ENCODE measurements at places on chromosomes 1 and 21.

GRCh38 chr1:34771573-34772371 is 9.2 kb upstream of the GJB3 start:
- no peak for DNase-seq

- DNase-seq = peak; percentile 74
These were observed 24.8 kb downstream of the ADGRB2 start for GRCh38 chr1:31739346-31739745.

- DNase-seq = no peak
These were observed 43.7 kb downstream of the PRDX6 start for GRCh38 chr1:173520799-173521198.

GRCh38 chr21:35582731-35583130 is 477.6 kb downstream of the SETD4 start:
- no peak for DNase-seq

DNA sequence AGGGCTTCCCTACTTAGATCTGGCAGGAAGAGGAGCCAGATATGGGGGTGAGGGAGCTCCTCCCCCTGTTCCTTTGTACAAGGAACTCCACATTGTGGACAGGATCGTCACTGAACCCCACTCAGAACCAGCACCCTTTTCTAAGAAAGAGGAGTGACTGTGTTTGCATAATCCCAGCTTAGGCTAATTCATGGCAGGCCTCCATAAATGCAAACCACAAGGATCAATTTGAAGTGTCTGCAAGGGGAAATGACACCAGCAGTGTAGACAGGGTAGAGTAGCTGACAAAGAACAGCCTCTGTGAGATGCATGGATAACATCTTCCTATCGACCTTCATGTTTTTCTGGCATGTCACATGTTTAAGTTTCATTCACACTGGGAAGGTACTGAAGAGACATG is 11.7 kb downstream of the MX1 start:
- DNase-seq = no peak

DNA sequence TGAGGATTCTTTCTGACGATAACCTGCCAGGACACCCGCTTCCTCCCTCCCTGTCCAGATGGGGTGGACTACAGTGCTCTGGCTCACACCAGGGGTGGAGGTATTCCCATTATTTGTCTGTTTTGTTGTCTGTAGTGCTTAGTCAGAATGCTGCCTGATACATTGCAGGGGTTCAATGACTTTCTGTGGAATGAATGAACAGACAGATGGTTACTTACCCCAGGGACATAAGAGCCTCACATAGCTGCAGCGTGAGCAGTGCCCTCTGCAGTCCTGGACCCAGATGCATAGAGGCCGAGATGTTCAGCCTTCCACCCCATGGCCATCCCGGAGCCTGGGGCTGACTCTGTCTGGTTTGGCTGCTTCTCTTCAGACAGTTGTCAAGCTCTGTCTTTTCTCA is 13.0 kb upstream of the F3 start:
- no peak for DNase-seq

DNA sequence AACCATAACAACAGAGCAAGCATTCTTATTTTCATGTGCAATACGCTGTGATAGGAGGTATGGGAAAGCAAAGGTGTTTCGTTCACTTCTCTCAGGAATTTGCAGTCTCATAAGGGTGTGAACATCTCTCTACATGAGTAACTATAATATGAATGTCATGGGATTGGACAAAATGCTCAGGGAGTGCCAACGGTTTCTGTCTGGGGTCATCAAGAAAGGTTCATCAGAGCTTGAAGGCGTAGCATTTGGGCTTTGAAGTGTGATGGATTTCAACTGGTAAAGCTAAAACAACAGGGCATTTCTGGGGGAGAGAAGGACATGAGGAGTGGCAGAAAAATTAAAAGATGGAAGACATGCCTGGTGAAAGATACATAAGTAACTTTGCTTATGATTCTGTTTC is 32.4 kb downstream of the GREM2 start:
- no peak for DNase-seq

- no peak for DNase-seq
These were observed 144.0 kb upstream of the ZRANB2 start for GRCh38 chr1:71224741-71225377.

DNA sequence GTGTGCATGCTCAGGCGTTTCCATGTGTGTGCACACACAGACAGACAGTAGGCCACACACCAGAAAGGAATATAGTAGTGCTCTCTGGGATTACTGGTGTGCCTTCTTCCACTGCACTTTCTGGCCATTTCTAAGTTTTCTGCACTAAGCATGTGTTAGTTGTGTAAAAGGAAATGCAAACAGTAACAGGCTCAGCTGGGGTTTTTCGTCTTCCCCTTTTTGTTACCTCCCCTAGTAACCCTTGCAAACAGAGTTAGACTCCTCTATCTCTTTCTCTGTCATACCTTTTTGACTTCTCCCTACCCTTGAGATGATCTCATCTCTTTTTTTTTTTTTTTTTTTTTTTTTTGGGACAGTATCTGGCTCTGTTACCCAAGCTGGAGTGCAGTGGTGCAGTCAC is 196.3 kb downstream of the SDCCAG8 start:
- DNase-seq = no peak

GRCh38 chr1:98468111-98468717 is 193.3 kb upstream of the SNX7 start:
- DNase-seq = no peak

- no peak for DNase-seq
These were observed 489.7 kb upstream of the RGS18 start for GRCh38 chr1:191668525-191668924.

DNA sequence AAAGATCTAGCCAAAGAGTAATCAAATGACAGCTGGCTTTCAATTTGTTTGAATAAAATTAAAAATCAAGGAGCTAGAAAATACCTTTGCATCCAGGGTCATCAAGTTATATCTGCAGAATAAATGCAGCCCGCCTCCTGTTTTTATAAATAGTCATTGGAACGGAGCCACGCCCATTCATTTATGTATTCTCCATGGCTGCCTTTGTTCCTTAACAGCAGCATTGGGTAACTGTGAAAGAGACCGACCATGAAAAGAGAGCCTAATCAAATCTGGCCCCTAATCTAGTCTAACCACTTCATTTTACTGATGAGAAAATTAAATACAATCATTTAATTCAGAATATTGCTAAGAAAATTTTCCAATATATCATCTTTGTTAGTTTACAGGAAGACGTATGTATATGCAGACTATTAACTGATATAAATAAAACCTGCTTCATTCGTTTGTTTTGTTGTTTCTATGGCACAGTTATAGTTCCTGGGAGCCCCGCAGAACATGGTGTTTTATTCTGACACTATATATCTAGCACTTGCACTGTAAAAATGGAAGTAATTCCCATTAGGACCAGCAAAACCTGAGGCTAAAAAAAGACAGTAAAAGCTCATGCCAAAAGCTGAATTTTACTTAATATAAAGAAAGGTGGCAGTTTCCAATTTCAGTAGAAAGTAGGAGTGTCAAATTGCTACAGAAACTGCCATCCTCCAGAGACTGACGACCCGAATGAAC is 111.8 kb upstream of the PALMD start:
- no peak for DNase-seq

GRCh38 chr21:42159560-42160110 is 59.3 kb upstream of the ABCG1 start:
- no peak for DNase-seq

- no peak for DNase-seq
These were observed 54.5 kb downstream of the PAPPA2 start for GRCh38 chr1:176517484-176517883.

DNA sequence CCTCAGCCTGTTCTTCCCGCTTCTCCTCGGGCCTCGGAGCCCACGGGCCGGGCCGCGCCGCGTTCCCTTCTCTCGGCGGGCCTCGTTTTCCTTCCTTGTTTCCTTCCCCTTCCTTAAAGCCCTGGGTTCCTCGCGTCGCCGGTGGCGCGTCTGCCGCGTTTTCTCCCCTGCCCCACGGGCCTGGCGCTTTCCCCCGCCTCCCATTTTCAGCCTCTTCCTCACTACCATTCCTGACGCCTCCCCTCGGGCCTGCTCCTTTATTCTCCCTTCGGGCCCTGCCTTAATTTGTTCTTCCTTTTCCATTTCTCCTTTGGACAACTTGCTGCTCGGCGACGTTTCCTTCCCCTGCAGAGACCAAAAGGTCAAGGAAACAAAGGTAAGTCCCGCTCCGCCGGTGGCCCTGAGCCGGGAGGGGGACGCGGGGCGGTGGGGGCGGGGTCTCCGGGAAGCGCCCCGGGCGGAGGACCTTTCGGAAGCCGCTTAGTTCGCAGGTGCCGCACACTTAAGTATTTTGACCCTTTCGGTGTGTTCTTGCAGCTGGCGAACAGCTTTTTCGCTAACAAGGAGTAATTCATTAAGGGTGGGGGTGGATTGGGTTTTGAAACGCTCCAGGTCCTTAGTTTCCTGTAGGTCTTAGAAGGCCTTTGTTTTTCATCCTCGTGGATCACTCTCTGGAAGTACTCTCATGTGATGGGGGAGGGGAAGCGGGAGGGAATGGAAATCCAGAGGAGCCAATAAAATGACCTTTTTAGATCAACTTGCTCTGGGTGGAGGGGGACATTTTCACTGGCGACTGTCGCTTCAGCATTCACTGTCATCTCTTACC is 780 bp downstream of the YTHDF2 start:
- DNase-seq = peak; percentile 62
